Mammary epithelial cell (primary cell): ENCODE measurements at places on chromosomes 5 and 9. TPM values are rescaled to one million over a fixed set of nuclear protein-coding genes. Genes with fewer than 3 reads are reported as not detected.

The IL4 gene
- total RNA-seq = not detected in 2 replicates

The ELOVL7 gene
- 17.8 TPM for total RNA-seq

The WDR31 gene
- total RNA-seq = 2.3 TPM in 2 replicates

The PCA3 gene
- not detected for total RNA-seq

The BSPRY gene
- 0.17 TPM for total RNA-seq

The SUSD3 gene
- 1.8 TPM for total RNA-seq

The SPINK7 gene
- total RNA-seq = not detected in 2 replicates
